ENCODE measurements at places on chromosomes 5 and 9.

- no peak for DNase-seq
Observed at GRCh38 chr9:134724202-134724911, 82.8 kb downstream of the COL5A1 start.

DNA sequence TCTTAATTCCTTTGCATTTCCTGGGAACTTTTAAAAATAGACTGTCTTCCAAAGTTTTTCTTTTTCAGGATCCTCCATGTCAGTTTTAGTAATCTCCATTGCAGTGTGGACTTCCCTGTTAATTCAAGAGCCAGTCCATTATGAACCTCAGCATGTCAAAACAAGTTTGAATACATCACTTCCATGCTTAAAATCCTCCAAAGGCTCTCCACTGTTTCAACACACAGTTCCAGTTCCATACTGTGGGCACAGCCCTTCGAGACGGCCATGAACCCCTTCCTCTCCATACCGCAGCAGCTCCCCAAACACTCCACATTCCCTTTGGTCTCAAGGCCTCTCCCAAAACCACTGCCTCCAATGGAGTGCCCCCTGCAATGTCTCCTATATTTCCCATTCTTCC, 19.5 kb downstream of the LIFR start:
- DNase-seq = no peak

DNA sequence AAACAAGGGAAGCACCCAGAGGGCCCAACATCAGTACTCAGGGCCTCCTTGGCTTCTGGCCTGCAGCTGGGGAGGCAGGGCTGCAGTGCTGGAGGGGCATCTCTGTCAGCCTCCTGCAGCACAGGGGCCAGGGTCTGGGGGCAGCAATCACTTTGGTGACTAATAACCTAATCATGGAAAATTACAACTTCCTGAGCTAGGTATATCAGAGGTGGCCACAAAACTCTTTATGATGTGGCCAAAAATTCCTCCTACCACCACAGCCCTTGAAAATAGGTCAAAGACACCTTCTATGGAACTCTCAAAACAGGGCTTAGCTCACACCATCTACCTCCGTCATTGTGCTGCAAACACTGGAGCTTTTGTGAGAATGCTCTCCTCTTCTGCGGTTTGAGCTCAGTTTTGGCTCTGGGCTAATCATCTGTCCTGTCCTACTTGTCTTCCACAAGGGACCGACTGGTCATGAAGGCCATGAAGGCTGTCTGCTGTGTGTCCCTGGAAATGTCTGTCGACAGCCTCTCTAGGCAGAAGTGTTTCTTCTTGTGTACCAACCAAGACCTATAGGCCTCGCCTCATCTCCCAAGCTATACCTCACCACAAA, 28.6 kb downstream of the CSF2 start:
- DNase-seq = no peak

GRCh38 chr5:23027331-23027730, 174.2 kb upstream of the CDH12 start:
- DNase-seq = no peak

- no peak for DNase-seq
Observed at GRCh38 chr9:124764774-124765438, 6.2 kb downstream of the NR6A1 start.

DNA sequence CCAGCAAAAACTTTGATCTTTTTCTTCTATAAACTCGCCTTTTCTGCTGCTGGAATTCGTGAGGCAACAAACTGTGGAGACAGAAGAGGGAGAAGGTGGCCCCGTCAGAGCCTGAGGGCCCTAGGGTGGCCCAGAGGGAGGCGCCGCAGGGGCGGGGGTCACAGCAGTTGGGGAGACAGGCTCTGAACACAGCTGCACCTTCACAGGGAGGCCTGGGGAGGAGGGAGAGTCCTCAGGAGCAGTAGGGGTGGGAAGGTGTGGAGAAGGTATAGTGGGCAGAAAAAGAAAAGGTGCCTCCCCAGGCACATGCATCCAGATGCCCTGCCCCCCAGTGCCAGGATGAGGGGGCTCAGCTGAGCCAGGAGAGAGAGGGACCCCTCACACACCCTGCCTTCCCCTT, 15.1 kb downstream of the PHF19 start:
- no peak for DNase-seq
